H9 (cell line): ENCODE measurements at places on chromosomes 12 and 14.

- DNase-seq: no peak
Measured at GRCh38 chr14:49451938-49452337, 134.2 kb downstream of the RPS29 start.

DNA sequence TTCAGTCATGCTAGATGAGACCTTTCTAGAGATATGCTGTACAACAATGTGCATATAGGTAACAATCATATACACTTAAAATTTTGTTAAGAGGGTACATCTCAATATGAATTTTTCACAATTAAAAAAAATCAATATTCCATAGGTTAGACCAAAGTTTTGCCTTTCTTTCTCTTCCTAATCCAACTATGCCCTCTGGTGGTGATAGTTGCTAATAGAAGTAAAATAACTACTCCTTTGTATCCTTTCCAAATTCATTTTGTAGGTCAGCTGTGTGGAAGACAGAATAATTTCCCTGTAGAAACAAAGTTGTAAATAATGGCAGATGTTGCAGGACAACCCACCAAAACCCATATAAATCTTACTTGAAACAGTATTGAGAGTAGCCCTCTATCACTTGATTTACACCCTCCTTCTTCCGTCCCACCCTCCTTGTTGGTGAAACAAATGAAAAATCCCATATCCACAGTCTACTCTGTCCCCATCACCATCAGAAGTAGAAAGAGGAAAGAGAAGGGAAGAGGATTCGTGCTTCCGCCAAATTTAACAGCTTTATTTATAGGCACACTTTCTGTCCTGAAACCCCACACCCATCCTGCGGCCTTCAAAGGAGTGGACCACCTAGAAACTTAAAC is 34.2 kb upstream of the KICS2 start:
- no peak for DNase-seq

- no peak for DNase-seq
Measured at GRCh38 chr12:95164656-95165055, 52.6 kb downstream of the FGD6 start.

GRCh38 chr14:49460662-49461061 is 125.5 kb downstream of the RPS29 start:
- no peak for DNase-seq

DNA sequence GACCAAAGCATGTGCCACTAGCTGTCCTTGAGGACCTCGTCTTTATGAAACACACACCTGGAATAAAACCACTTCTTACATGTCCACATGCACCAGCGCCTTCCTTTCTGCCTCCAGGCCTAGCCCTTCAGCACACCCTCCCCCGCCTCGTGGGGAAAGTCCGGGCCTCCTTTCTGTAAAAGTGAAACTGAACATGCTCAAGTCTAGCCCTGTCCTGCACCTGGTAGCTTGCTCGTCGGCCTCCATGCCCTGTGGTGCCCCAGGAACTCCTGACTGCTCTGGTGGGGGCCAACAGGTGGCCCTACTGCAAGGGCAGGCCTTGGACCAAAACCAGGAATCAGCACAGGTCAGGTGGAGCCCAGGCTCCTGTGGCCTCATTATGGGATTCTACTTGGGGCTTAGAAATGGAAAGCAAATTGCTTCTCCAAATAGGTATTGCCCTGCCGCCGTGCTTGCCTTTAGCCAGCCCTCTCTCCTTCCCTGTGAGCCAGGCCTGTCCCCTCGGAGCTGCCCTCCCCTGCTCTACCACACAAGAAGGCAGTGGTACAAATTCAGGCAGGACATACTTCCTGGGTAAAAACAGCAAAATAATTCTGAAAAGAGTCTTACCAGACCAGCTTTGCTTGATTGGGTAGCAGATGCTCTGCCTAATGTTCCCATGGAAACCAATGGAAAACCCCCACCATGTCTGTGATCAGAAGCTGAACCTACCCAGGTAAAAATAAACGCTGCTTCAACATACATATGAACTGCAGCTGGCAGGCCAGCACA is 43.5 kb downstream of the ERH start:
- DNase-seq: no peak

DNA sequence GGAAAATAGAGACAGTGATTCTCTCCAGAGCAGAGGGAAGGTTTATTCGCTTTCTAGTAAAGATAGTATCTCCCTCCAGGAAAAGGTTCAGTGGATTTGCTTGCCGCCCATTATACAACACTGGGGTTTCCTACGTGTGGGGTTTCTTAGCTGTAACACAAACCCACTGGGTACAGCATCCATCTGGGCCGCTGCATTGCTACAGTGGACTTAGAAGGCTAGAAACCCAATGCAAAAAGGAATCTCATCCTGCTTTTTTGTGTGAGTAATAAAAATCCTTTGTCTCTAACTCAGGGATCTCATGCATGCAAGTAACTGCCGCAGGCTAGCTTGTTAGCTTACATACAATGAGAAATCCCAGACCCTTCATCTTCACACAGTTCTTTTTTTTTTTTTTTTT is 67.1 kb upstream of the BCL2L14 start:
- no peak for DNase-seq

DNA sequence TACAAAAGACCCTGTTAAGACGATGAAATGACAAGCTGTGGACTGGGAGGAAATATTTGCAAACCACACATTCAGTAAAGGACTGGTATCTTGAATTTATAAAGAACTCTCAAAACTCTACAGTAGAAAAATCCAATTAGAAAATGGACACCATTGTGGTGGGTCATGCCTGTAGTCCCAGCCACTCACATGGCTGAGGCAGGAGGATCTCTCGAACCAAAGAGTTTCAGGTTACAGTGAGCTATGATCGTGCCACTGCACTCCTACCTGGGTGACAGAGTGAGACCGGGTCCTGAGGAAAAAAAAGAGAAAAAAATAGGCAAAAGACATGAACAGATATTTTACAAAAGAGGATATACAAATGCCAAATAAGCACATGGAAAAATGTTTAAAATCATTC is 41.9 kb downstream of the TTC6 start:
- DNase-seq: no peak

DNA sequence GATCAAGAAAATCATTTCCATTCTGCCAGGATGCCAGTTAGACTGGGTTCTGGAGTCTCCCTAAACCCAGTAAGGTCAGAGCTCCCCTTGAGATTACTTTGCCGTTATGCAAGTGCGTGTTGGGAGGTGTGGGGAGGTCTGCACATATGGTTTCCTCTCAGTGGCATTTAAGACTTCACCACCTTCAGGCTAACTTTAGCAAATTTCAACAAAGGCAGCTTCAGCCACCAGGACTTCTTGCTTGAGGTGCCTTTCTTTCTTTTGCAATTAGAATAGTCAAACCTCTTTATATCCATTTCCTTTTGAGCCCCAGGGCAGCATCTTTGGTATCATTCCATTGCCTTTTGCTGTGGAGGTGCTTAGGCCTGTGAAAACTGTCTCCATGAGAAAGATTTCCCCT is 117.2 kb upstream of the CCND2 start:
- DNase-seq: no peak

DNA sequence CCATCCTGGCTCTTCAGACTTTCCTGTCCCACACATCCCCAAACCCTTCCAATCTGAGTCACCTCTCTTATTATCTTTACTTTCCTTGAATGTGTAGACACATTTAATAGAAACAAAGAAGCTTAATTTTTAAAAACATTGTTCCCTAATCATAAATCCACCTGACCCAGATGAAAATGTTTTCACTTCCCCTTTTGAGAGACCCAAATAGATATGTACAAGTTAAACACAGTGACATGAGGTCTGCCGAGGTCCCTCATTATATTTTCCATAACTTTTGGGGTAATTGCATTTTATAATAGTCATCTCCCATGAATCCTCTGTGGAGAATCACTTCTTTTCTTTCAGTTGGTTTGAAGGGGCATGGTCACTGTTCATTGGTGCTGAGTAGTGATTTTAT is 191.1 kb downstream of the GRIN2B start:
- no peak for DNase-seq

- peak; percentile 69 for DNase-seq
Measured at GRCh38 chr12:67269633-67270573, 745 bp downstream of the CAND1 start.

- DNase-seq: no peak
Measured at GRCh38 chr14:44339231-44339630, 167.9 kb downstream of the FSCB start.

- no peak for DNase-seq
Measured at GRCh38 chr14:68682166-68683103, 110.4 kb downstream of the ZFP36L1 start.

DNA sequence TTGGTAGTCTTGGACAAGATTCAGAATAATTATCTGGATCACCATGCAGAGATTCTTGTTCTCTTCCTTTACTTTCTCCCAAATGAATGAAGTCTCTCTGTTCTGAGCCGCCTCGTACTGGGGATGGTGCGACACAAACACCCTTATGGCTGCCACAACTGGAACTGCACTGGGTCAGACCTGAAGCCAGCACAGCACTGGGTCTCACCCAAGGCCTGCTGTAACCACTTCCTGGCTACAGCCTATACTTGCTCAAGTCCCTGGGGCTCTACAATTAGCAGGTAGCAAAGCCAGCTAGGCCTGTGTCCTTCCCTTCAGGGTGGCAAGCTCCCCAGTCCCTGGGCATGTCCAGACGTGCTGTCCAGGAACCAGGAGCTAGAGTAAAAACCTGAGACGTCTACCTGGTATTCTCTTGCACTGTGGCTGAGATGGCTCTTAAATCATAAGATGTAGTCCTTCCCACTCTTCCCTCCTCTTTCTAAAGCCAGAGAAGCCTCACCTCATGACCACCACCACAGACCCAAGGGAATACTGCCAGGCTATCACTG is 27.6 kb downstream of the IFNG start:
- DNase-seq: no peak

GRCh38 chr12:105331805-105332251 is 1.3 kb downstream of the C12orf75 start:
- peak; percentile 48 for DNase-seq

GRCh38 chr12:65319688-65320200 is 41.3 kb downstream of the MSRB3 start:
- no peak for DNase-seq

- DNase-seq: no peak
Measured at GRCh38 chr14:86115972-86116371, 586.0 kb downstream of the FLRT2 start.

GRCh38 chr12:47296828-47297227 is 217.1 kb upstream of the AMIGO2 start:
- no peak for DNase-seq

GRCh38 chr12:65818454-65819382 is 5.6 kb upstream of the HMGA2 start:
- DNase-seq: no peak

DNA sequence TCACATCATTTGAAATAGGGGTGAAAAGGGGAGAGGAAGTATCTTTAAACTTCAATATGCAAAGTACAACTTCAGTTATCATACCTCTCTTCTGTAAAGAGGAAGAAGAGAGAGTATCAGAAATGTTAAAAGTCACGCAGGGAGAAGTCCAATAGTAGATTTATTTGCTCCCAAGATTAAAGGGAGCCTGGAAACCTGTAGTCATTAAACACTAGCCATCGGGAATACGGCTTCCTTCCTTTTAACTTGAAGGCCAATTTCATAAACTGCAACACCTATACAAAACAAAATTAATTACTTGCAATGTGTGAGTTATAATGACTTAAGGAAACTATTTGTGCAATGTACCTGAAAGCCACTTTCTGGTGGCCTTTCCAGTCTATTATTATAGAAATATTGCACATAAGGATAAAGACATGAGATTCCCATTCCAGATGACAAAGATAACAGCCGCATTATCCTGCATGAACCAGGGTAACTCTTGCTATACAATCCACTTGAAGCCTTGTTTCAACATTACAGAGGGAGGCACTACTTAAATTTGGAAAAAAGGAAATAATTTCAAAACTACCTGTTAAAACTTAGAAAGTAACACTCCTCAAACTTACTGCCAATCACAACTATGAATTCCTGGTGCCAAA is 4.6 kb downstream of the BTG1 start:
- no peak for DNase-seq

GRCh38 chr12:96401076-96401871 is 1.0 kb upstream of the CDK17 start:
- no peak for DNase-seq

DNA sequence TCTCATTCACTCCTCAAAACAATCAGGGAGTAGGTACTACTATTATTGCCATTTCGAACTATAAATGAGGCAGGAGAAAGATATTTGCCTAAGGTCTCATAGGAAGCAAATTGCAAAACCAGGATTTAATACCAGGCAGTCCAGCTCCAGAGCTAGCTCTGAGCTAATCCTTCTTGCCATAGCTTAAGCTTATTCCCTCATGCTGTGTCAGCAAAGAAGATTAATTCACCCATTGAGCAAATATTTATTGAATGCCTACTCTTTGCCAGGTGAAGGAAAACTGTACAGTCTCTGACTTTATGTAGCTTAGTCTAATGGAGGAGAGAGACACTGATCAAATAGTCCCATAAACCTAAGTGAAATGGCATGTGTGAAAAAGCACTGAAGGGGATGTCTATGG is 19.5 kb downstream of the KCNA5 start:
- no peak for DNase-seq

DNA sequence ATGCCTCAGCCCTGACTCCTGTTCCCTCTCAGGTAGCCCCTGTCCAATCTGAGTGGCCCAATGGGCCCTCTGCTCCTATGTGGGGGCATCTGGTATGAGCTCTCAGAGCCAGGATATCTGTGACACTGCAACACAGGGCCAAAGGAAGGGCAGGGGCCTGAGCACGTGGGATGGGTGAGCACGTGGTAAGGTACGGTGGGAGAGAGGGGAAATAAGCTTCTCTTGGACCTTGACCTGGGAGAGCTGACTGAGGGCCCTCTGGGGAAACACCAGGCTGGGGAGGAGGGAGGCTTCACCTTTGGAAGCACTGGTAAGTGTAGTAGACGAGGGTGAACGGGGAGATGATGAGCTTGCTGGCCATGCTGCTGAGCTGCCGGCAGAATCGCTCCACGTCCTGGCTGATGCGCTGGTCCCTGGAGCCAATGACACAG is 6.7 kb downstream of the ABCD4 start:
- DNase-seq: no peak

DNA sequence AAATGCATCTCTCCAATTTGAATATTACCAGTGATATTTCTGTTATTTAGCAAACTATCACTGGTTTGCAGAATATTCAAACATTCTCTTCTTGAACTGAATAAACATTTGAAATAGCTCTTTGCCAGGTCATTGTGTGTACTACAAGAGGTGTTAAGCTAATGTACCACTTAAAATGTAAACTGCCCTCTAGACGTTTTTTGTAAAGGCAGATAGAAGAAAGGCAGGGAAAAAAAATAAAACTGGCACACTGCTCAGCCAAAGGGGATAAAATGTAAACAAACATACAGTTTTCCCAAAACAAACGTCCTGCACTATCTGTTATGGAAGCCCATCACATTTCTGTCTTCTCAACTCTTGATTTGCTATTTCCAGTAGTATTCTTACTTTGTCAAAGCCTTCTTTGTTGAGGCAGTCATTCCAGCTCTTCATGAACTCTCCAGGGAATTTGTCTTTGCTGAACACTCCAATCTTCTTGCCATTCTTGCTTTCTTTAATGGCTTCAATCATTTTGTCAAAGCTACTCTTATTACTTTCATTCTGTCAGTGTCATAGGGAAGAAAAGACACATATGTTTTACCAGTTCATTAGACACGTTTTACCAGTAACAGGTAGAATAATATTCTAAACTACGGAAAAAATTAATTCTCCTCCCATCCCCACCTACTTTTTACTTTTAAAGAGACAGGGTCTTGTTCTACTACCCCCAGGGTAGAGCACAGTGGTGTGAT is 13.7 kb downstream of the SUPT16H start:
- DNase-seq: no peak

- DNase-seq: no peak
Measured at GRCh38 chr14:100056431-100056830, 8.8 kb upstream of the EVL start.
